Aorta (tissue), 5 donors: ENCODE measurements at places on chromosomes 5 and 9. TPM values are rescaled to one million over a fixed set of nuclear protein-coding genes. Genes with fewer than 3 reads are reported as not detected.

DNA sequence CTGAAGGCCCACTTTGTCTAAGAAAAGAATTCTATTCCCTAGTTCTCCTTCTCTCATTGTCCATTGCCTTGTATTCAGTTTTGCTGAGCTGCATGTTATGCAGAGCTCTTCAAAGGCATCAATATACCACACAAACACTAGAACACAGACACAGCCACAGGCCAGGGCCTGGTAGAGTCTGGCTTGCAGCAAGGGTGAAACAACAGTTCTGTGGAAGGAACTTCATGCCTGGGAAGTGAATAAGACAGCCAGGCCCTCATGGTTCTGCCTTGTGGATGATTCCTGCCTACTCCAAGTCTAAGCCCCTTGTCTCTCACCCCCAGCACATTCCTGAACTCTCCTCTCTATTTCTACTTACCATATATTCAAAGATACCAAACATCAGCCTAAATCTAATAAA, 30.8 kb downstream of the KLHL3 start:
- peaks cover 2% of the 10 kb centered on the region for H3K36me3 ChIP-seq
- DNase-seq = no peak
- no peak overlapping the region for H3K4me3 ChIP-seq
- no peaks in the 10 kb centered on the region for H3K27me3 ChIP-seq

The ADAMTSL1 gene
- total RNA-seq = 54.2 TPM

The LCN15 gene
- total RNA-seq = not detected

- no peaks in the 10 kb centered on the region for H3K36me3 ChIP-seq
- H3K4me1 ChIP-seq = no peaks in the 10 kb centered on the region
- DNase-seq = no peak
- no peak overlapping the region for H3K4me3 ChIP-seq
These were observed 288.0 kb downstream of the ASTN2 start for GRCh38 chr9:117126871-117127270.

- H3K36me3 ChIP-seq = no peaks in the 10 kb centered on the region
- H3K4me1 ChIP-seq = no peaks in the 10 kb centered on the region
- no peak overlapping the region for H3K27ac ChIP-seq
- no peak for DNase-seq
- H3K27me3 ChIP-seq = no peaks in the 10 kb centered on the region
These were observed 5.3 kb downstream of the KLF4 start for GRCh38 chr9:107484117-107484723.

The RGS7BP gene
- 27.3 TPM for total RNA-seq

- no peak for DNase-seq
- H3K27me3 ChIP-seq = no peaks in the 10 kb centered on the region
- H3K27ac ChIP-seq = no peak overlapping the region
- H3K4me1 ChIP-seq = no peaks in the 10 kb centered on the region
These were observed 1520.8 kb upstream of the CDH6 start for GRCh38 chr5:29672678-29673077.

- peak overlapping the region; percentile 36 for H3K27ac ChIP-seq
- DNase-seq = no peak
- H3K36me3 ChIP-seq = no peaks in the 10 kb centered on the region
These were observed 44.7 kb downstream of the RGS3 start for GRCh38 chr9:113508111-113508749.

DNA sequence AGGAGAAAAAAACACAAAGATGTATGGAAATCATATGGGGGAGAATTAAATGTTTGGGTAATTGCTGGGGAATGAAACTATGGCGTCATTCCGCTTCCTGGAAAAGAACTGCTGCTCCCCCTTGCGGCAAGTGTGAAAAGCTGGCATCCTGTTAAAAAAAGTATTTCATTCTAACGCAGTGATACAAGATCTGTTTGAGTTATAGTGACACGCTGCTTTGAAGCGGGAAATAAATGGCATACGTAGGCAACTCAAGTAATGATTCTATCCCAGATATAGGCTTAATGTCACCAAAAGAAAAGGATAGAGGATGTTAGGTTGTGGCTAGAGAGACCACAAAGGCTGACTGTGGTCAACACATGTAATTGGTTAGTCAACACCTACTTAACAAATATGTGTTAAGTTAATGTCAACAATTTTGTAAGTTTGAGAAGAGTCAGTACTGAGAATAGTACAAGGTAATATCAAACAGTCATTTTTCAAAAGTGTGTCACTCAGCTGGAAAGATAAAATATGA, 70.2 kb upstream of the ALDH1A1 start:
- no peak overlapping the region for H3K27ac ChIP-seq
- no peak overlapping the region for H3K4me3 ChIP-seq
- H3K36me3 ChIP-seq = no peaks in the 10 kb centered on the region
- H3K27me3 ChIP-seq = no peaks in the 10 kb centered on the region
- no peaks in the 10 kb centered on the region for H3K4me1 ChIP-seq

The GRIN3A gene
- 0.33 TPM for total RNA-seq

The TAS2R1 gene
- not detected for total RNA-seq

The TSLP gene
- total RNA-seq = 1.5 TPM

The PROB1 gene
- 3.0 TPM for total RNA-seq

The ANKRD18A gene
- total RNA-seq = 0.18 TPM

The ENTREP1 gene
- 2.8 TPM for total RNA-seq

The PRLR gene
- 3.2 TPM for total RNA-seq

DNA sequence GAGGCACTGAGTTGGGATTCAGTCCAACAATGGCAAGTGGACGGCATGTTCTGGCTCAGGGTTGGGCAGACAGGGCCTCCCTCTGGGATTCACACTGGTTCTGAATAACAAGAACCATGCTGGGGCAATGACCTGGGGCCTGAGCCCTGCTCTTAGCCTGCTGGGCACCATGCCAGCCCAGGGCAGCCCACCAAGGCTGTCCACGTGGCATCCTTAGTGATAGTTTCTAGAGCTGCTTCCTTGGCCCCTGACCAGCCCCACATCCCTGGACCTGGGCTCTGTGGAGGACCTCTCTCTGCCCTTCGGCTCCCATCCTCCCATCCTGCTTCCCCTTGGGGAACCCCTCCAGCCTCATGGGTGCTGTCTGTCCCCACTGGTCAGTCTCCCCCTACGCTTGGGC, 22.3 kb upstream of the OLFM1 start:
- H3K4me1 ChIP-seq = no peaks in the 10 kb centered on the region
- H3K27ac ChIP-seq = no peak overlapping the region
- no peak overlapping the region for H3K4me3 ChIP-seq
- no peaks in the 10 kb centered on the region for H3K27me3 ChIP-seq
- DNase-seq = peak; percentile 51

- no peaks in the 10 kb centered on the region for H3K4me1 ChIP-seq
- DNase-seq = no peak
- no peaks in the 10 kb centered on the region for H3K36me3 ChIP-seq
- H3K4me3 ChIP-seq = no peak overlapping the region
These were observed 109.5 kb downstream of the GADD45G start for GRCh38 chr9:89714321-89714720.

The CATSPER3 gene
- 0.63 TPM for total RNA-seq

GRCh38 chr9:127424676-127424999, 456 bp downstream of the ZNF79 start:
- no peaks in the 10 kb centered on the region for H3K4me1 ChIP-seq
- no peaks in the 10 kb centered on the region for H3K36me3 ChIP-seq
- no peak for DNase-seq
- H3K27me3 ChIP-seq = no peaks in the 10 kb centered on the region
- no peak overlapping the region for H3K27ac ChIP-seq

DNA sequence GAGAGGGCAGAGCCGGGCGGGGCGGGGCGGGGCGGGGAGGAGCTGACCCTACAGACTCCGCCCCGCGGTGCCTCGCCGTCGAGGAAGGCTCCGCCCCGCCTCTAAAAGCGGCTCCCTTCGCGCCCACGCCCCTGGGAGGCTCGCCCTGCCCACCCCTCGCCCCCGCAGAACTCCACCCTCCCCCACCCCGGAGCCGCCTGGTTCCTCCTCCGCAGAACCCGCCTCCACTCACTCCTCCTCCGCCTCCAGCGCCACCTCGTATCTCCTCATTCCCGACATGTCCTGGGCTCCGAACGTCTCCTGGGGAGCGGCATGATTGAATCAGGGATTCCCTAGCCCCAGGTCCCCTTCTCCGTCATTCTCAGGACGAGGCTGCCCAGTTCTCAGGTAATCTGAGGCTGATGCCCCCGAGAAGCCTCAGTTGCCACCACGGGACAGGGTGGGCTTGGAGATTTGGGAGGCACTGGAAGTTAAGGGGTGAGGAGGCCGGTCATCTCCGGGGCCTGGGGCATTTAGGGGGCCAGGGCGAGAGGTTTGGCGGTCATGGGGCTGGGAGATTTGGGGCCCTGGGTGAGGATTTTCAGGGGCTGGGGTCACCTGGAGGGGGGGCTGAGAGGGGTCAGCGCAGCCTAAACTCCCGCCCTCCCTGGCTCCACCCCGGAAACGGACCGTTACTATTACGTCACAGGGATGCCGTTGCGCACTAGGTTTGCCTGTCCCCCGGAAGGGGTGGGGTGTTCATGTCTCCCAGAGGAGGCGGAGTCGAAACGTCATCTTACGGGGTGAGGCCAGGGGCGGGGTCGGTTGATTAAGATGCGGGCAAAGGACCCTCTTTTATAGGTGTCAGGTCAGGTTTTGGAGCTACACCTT, 3.2 kb upstream of the CCL27 start:
- DNase-seq = peak; percentile 98
- H3K36me3 ChIP-seq = no peaks in the 10 kb centered on the region
- H3K4me1 ChIP-seq = no peaks in the 10 kb centered on the region
- H3K27ac ChIP-seq = peak overlapping the region; percentile 96
- no peaks in the 10 kb centered on the region for H3K27me3 ChIP-seq

DNA sequence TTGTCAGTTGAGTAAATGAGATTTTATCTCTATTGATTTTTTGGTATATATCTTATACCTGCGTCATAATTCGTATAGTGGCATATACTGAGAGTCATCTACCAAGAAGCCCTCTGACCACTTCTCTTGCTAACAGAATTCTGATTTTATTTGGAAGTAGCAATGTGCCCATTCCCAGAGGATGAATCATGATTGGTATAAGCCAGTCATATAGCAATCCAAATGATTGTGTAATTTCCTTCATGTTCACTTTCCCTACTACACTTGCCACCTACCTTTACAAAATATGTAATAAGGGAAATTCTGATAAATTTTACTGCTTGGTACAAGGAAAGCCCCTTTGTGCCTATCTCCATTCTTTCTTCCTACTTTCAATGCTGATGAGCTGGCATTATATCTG, 16.1 kb upstream of the ZNF462 start:
- no peak overlapping the region for H3K27ac ChIP-seq
- no peaks in the 10 kb centered on the region for H3K36me3 ChIP-seq
- H3K27me3 ChIP-seq = no peaks in the 10 kb centered on the region
- DNase-seq = no peak

- peaks cover 2% of the 10 kb centered on the region for H3K4me1 ChIP-seq
- no peak overlapping the region for H3K4me3 ChIP-seq
These were observed 104.5 kb upstream of the CHD1 start for GRCh38 chr5:99033014-99033900.

GRCh38 chr5:72355706-72356299, 35.6 kb downstream of the PTCD2 start:
- DNase-seq = no peak
- no peaks in the 10 kb centered on the region for H3K4me1 ChIP-seq
- no peak overlapping the region for H3K4me3 ChIP-seq
- no peak overlapping the region for H3K27ac ChIP-seq
- no peaks in the 10 kb centered on the region for H3K27me3 ChIP-seq
- peaks cover 5% of the 10 kb centered on the region for H3K36me3 ChIP-seq

- no peak overlapping the region for H3K27ac ChIP-seq
- no peaks in the 10 kb centered on the region for H3K36me3 ChIP-seq
- H3K27me3 ChIP-seq = no peaks in the 10 kb centered on the region
These were observed 47.4 kb downstream of the ADAM19 start for GRCh38 chr5:157528036-157528632.

The ECPAS gene
- 94.3 TPM for total RNA-seq

- H3K36me3 ChIP-seq = peaks cover 4% of the 10 kb centered on the region
- H3K27ac ChIP-seq = no peak overlapping the region
- H3K4me3 ChIP-seq = no peak overlapping the region
These were observed 8.9 kb downstream of the PCBD2 start for GRCh38 chr5:134913795-134914194.

The PCDHA13 gene
- total RNA-seq = 0.16 TPM

DNA sequence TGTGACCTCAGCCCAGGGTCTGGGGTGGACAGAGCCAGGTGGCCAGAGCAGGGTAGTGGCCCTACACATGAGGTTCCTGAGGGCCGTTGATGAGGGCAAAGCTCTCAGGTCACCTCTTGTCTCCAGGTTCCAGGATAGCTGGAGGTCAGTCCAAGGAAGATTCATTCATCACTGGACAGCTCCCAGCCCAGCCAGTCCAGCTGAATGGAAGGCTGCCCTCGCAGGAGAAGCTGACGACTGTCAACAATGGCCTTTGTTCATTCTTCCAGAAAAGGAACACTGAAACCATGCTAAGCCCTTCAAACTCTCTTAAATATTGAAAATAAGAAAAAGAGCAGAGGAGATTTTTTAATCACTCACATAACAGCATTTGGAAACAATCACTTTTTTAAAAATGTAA, 169.7 kb upstream of the TBCA start:
- DNase-seq = no peak
- no peaks in the 10 kb centered on the region for H3K4me1 ChIP-seq
- H3K4me3 ChIP-seq = no peak overlapping the region
- no peaks in the 10 kb centered on the region for H3K27me3 ChIP-seq

The DMRT3 gene
- total RNA-seq = 0.26 TPM

DNA sequence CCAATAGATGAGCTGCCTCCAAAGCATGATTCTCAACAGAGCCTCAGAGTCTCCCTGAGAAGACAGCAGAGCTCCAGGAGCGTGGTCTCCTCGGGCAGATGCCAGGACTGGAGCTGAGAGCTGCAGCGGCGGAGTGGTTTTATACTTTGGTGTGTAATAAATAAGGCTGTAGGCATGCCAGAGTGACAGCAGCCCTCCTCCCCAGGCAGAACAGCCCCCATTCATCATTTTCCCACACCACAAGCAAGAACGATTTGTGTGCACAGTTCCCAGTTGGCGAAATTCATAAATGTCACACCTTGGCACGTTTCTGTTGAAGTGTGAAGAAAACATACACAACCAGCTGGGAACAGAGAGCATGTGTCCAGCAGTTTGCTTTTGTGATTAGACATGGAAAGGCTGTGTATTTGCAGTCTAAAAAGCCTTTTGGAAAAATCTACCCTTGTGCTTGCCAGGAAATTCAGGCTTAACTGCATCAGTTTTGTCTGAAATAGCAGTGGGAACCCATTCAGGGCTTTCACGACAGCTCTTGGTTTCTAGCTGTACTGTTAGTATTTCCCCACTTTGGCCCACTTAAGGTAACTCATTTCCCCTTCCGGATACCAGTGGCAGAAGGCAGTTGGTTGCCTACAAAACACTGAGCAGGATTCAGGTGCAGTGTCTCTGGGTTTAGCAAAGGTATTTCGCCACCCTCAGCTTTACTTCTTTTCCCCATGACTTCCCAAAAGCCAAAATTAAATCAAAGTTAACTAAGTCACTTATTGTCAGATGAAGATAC, at the start of gene C1QTNF3:
C1QTNF3 (minus strand) TSS at position 115 of the 778 bp plus-strand sequence; CDS start at position 27, 88 bp downstream.
- H3K27me3 ChIP-seq = no peaks in the 10 kb centered on the region
- no peaks in the 10 kb centered on the region for H3K4me1 ChIP-seq
- DNase-seq = peak; percentile 45
- H3K36me3 ChIP-seq = no peaks in the 10 kb centered on the region

The ZDHHC11 gene
- 9.4 TPM for total RNA-seq

GRCh38 chr5:103441523-103441922, 121.1 kb downstream of the NUDT12 start:
- no peaks in the 10 kb centered on the region for H3K27me3 ChIP-seq
- no peaks in the 10 kb centered on the region for H3K36me3 ChIP-seq
- H3K27ac ChIP-seq = no peak overlapping the region
- H3K4me3 ChIP-seq = no peak overlapping the region
- H3K4me1 ChIP-seq = no peaks in the 10 kb centered on the region
